ENCODE measurements at places on chromosomes 2 and 18.

- no peak for DNase-seq
Measured at GRCh38 chr2:241546771-241547498, 11.6 kb upstream of the BOK start.

DNA sequence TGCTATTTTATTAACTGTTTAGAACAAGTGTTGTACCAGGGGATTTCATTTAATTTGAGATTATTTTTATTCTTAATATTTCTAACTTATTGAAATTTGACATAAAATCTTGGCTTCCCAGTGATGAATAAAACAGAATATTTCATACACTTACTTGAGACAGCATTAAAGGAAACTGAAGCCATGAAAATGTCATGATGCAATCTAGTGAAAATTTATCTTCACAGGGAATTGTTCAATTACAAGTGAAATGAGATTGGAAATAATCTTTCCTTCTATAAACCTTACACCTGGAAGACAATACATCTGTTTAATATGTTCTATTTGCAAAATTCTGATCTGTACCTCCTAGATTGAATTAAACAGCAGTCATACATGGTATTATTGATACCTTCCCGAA, 511.0 kb upstream of the CDH7 start:
- no peak for DNase-seq

DNA sequence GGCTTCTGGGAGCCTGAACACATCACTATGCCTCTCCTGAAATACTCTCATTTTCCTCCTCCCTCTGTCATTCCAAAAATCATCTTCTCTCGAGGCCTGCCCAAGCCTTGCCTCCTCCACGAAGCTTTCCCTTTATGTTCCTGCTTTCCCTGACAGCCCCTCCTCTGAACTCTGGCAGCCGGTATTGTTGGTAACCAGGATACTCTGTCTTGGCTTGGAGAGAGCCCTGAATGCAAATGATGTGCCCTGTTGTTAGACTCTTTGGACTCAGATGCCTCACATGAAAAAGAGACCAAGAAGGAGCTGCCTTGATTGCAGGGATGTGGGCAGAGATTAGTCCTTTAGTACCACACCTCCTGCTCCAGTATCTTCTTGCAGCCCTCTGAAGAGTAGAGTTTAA, 138.5 kb upstream of the DLX2 start:
- DNase-seq, result no peak

GRCh38 chr2:43634604-43635306, 2.3 kb upstream of the PLEKHH2 start:
- DNase-seq, result no peak

DNA sequence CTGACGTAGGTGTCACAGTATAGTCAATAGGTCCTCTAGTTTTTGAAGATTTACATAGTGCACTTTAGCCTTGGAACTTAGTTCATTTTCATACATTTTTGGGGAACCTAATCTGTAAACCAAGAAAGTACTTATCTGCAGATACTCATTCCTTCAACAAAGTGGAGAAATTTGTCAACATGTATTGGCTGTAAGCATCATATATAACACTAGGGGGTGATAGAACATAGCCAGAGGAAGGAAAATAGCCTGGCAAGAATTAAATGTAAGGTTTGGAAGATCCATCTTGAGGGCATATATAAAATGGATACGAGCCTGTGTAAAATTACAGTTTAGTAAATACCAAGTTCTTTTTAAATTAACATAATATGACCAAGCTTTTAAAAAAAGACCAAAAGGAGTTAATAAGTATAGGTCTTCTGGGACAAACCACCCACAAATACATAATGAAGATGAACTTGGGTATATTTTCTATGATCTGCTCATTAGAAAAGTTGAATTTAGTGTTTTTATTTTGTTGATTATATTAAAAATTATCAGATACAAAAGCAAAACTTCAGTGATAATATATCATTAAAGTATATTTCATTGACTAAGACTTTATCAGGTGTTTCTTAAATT, 18.2 kb downstream of the RPL37A start:
- no peak for DNase-seq

DNA sequence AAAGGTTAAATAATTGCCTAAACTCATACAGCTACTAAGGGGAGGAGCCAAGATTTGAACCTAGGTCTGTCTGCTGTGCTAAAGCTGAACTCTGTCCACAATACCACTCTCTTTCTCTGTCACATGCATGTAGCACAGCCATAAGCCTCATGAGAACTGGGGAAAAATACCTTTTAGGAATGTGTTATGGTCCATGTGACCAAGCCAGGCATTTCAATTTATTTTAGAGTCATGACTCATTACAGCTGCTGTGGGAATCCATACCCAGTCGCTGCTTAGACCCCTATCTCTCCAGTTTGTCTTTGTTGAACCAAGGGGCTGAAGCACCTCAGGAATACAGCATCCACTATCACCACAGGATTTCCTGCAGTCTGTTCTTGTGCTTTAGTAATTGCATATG, 200.0 kb upstream of the SIX3 start:
- no peak for DNase-seq

- DNase-seq, result no peak
Measured at GRCh38 chr2:9657083-9657482, 26.3 kb upstream of the YWHAQ start.

DNA sequence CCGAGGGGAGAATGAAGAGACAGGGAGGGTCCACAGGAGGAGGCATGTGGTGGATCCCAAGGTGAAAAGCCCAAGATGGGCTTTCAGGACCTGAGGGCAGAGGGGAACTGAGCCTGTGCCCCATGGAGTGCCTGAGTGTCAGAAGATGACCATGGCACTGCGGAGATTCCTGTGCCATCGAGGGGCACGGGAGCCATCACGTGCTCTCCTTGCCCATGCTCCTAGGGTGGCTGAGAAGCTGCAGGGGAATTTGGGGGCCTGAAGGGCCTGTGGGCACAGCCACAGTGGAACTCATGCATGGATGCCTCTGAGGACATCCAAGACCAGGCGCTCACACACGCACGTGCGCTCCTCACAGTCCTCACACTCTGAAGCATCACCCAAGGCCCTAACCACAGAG, 56.1 kb upstream of the GLI2 start:
- DNase-seq, result no peak

GRCh38 chr2:19894134-19894792, 7.5 kb downstream of the TTC32 start:
- no peak for DNase-seq

DNA sequence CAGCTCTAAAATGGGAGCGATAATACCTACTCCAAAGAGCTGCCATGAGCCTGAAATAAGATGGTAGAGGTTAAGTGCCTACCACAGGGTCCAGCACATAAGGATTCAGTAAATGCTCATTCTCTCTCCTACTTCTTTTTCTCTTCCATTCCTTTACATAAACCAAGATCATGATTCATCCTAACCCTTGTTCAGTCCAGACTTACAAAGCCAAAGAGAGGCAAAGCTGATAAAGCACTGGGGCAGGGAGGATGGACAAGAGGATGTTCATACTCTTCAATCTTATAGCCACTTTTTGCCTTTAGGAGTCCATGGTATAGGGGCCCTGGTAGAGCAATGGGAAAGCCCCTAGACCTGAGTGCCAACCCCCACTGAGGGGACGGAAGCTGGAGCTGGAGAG, 75.6 kb upstream of the PKDCC start:
- DNase-seq, result no peak

DNA sequence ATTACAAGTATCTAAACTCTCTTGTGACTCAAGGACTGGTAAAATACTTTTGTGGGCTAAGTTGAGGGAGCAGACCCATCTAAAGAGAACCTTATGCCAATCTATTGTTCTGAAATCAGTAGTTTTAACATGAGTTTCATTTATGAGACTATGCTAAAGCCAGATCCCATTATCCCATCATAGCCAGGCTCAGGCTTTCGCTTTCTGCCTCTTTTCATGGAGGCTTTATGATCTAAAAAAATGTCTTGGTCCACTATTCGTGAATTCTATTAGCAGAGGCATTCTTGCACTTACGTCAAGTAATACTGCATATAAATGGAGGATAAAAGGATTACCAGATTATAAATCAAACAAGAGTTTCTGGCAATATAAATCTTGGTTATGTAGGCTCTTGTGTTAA, 1636.9 kb upstream of the ACVR2A start:
- DNase-seq, result no peak

DNA sequence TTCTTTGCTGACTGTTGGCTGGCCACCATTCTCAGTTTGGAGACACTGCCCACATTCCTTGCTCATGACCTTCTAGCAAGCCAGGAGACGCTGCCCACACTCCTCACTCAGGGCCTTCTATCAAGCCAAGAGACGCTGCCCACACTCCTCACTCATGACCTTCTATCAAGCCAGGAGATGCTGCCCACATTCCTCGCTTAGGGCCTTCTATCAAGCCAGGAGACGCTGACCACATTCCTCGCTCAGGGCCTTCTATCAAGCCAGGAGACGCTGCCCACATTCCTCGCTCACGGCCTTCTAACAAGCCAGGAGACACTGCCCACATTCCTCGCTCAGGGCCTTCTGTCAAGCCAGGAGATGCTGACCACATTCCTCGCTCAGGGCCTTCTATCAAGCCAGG, 131.3 kb upstream of the CBLN2 start:
- no peak for DNase-seq

DNA sequence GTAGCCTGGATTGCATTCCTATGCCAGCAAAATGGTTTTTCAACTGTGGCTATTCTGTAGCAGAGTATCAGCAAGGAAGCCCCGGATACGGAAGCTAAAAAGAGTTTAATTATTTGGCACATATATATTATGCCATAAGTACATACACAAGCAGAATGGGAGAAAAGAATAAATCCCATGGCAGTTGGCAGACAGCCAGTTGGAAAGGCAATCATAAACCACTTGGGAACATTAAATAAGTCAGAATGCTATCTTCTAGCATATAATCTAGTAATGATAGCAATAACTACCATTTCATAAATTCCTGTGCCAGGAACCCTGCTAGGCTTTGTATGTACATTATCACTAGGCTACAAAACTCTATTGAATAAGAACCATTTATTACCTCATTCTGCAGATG, 26.0 kb downstream of the GALNT5 start:
- no peak for DNase-seq

- DNase-seq, result no peak
Measured at GRCh38 chr2:3467654-3468053, 51.7 kb downstream of the ADI1 start.

- no peak for DNase-seq
Measured at GRCh38 chr18:72826736-72827135, 41.1 kb downstream of the NETO1 start.

GRCh38 chr2:229344151-229344551, 73.1 kb upstream of the PID1 start:
- DNase-seq, result no peak

GRCh38 chr2:29872870-29873269, 48.5 kb downstream of the ALK start:
- no peak for DNase-seq

DNA sequence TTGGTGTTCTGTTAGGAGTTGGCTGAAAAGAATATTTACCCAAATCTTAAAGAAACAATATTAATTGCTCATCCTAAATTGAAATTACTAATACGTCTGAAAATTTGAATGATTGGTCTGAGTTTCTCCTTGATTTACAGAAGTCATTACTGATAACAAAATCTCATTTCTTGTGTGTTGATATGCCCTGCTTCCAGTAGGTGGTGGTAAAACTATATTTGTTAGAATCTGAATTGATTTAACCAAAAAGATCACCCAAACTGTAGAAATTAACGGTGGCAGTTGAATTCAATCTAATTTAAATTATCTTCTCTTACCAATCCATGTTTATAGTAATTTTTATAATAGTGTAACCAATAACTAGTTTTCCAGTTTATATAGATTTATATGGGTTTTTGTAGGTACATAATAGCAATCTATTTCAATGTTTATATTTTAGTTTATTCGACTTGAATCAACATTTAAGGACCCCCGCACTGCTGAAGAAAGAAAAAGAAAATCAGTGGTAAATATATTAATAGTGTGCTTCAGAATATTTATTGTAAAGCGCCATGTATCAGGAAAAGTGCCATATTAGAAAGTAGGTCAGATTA, 38.3 kb downstream of the PAPOLG start:
- no peak for DNase-seq

DNA sequence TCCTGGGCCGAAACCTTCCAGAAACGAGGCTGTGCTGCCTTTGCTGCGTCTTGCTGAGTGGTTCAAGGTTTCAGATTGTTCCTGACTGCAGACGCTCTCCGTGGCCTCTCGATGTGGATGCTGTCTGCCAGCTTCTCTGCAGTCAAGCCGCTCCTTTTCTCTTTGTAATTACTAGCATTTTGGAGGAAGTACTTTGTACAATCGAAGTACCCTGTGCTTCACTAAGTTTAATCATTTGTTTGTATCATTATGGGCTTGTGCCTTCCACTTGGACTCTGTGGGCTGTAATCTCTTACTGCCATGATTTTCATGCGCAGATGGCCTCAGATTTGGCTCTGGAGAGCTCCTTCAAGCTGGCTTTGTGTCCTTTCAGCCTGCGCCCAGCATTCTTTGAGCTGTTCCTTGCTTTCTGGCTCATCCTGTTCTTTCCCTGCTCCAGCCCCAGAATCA, 49.3 kb downstream of the TRAF3IP1 start:
- DNase-seq, result no peak

GRCh38 chr2:225073198-225073597, 30.9 kb upstream of the DOCK10 start:
- DNase-seq, result no peak

DNA sequence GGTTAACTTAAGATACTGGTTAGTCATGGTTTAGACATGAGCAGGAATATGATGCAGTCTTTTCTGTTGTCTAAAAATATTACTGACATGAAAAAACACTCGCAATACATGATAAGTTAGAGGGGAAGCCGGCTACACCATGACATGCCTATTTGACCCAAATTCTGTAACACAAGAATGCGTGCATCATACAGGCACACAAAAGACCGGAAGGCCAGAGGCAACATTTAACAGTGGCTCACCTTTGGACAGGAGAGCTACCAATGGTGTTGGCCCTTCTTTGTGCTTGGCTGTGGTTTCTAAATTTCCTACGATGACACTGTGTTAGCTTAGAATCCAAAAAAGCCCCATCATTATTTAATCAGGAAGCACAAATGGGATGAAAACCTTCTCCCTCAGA, 4.1 kb downstream of the PARD6G start:
- no peak for DNase-seq

- DNase-seq, result no peak
Measured at GRCh38 chr2:216492597-216493333, 5.9 kb upstream of the RPL37A start.

GRCh38 chr18:50937183-50937582, 30.7 kb upstream of the ELAC1 start:
- no peak for DNase-seq

DNA sequence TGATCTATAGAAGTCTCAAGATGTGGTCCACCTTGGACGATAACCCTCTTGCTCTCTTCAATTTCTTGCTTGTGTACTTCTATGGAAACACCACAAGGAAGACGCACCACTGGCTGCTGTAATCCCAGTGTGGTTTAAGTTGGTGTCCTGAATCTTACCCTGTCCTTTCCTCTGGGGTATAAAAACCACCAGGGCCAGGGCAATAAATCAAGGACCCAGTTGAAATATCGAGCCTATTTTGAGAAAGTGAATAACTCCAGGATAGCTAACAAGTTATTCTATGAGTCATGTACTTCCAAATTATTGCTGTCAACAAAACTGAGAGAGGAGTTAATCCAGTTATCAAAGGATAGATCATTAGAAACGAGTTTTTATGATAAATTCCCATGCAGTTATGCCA, 137.0 kb downstream of the RND3 start:
- DNase-seq, result no peak

All from activated CD8-positive, alpha-beta memory T cell treated with anti-CD3 and anti-CD28 coated beads for 24 hours (primary cell).